ENCODE measurements at places on chromosomes 12 and 14. TPM values are rescaled to one million over a fixed set of nuclear protein-coding genes. Genes with fewer than 3 reads are reported as not detected.

CLEC2A gene
- 3.7 TPM for total RNA-seq

PZP gene
- total RNA-seq = not detected

TMTC1 gene
- 19.8 TPM for total RNA-seq

RILPL2 gene
- 1.1 TPM for total RNA-seq

ARID2 gene
- 47.4 TPM for total RNA-seq

CLEC4A gene
- not detected for total RNA-seq

ATN1 gene
- 69.6 TPM for total RNA-seq

B4GALNT1 gene
- total RNA-seq = 1.5 TPM

ITGB7 gene
- 1.2 TPM for total RNA-seq

TAS2R42 gene
- not detected for total RNA-seq

EGLN3 gene
- total RNA-seq = 27.3 TPM

SPTLC2 gene
- 35.1 TPM for total RNA-seq

EIF2S3B gene
- 5.3 TPM for total RNA-seq

PTPRB gene
- 1.1 TPM for total RNA-seq

HCAR1 gene
- not detected for total RNA-seq

TTC6 gene
- not detected for total RNA-seq

RFLNA gene
- total RNA-seq = 6.4 TPM

WBP11 gene
- 134 TPM for total RNA-seq

ADGRD1 gene
- 1.3 TPM for total RNA-seq

LRRC9 gene
- total RNA-seq = 0.84 TPM

TRPV4 gene
- 2.1 TPM for total RNA-seq

MYBPC1 gene
- not detected for total RNA-seq

PARP11 gene
- 13.3 TPM for total RNA-seq

AMDHD1 gene
- not detected for total RNA-seq

CLEC4C gene
- total RNA-seq = not detected

LDHB gene
- total RNA-seq = 1,781 TPM

ACOT6 gene
- not detected for total RNA-seq

AQP2 gene
- total RNA-seq = not detected

TOX4 gene
- total RNA-seq = 58.3 TPM

GLS2 gene
- total RNA-seq = 16.9 TPM

GALNT9 gene
- total RNA-seq = 2.0 TPM

EML5 gene
- total RNA-seq = 0.55 TPM

APOLD1 gene
- total RNA-seq = 0.71 TPM

SERPINA10 gene
- not detected for total RNA-seq

GPR135 gene
- total RNA-seq = 1.1 TPM

KRT78 gene
- total RNA-seq = not detected

CLEC6A gene
- total RNA-seq = not detected

NID2 gene
- 6.1 TPM for total RNA-seq

FOXG1 gene
- total RNA-seq = 0.29 TPM

C12orf54 gene
- total RNA-seq = not detected

TAS2R46 gene
- 0.48 TPM for total RNA-seq

FIGNL2 gene
- 7.5 TPM for total RNA-seq

CACNB3 gene
- total RNA-seq = 12.5 TPM

HRK gene
- 2.7 TPM for total RNA-seq

PIANP gene
- total RNA-seq = 9.8 TPM

CPNE6 gene
- total RNA-seq = not detected

PLBD1 gene
- 12.3 TPM for total RNA-seq

KRT2 gene
- total RNA-seq = not detected

YEATS4 gene
- 32.5 TPM for total RNA-seq

CELA1 gene
- total RNA-seq = not detected

FAIM2 gene
- 1.4 TPM for total RNA-seq

PPP1R12A gene
- total RNA-seq = 81.5 TPM

NEUROD4 gene
- total RNA-seq = not detected

FOXN4 gene
- 0.26 TPM for total RNA-seq

MSRB3 gene
- total RNA-seq = 2.2 TPM

OR6C2 gene
- not detected for total RNA-seq
